ENCODE measurements at places on chromosomes 2 and 18.

DNA sequence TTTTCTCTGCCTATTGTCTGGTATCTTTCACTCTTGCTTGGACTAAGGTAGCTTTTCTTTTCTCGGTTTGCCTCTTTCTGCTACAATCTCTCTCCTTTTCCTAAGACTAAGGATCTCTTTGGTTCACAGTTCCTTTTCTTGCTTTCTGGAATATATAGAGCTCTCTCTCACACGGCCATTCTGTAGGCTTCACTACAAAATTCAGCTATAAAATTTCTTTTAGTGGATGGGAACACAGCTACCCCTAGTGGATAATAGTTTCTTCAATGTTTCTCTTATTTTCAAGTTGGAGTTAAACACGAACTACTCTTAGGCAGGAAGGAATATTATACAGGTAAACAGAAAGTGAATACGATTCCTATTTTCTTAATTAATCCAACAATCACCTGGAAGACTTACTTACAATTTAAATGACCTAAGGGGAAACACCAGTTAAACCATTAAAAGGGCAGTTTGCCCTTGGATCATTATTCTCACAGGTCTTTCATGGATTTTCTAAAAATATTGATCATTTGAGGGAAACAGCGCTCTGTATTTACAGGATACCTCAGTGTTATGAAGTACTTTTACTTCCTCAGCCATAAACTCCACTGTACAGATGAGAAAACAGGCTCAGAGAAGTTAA, 140.5 kb downstream of the LRP2 start:
- no peak for DNase-seq

DNA sequence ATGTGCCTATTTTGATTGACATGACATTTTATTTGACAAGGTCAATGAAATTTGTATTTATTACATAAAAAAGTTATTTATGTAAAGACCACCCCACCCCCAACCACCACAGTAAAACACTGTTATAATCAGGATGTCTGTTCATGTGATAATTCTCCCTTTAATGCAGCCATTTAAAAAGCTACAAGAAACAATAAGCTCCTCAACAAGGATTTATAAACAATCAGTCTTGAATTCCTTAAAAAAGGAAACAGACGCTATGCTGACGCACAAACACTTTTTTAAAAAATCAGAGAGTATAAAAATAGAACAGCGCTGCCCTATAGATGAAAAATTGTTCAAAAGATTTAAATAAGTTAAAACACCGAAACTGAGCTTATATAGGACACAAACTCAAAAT, 102.2 kb downstream of the SOS1 start:
- DNase-seq: no peak

- peak; percentile 50 for DNase-seq
These were observed 115.6 kb upstream of the RMDN2 start for GRCh38 chr2:37809525-37809924.

DNA sequence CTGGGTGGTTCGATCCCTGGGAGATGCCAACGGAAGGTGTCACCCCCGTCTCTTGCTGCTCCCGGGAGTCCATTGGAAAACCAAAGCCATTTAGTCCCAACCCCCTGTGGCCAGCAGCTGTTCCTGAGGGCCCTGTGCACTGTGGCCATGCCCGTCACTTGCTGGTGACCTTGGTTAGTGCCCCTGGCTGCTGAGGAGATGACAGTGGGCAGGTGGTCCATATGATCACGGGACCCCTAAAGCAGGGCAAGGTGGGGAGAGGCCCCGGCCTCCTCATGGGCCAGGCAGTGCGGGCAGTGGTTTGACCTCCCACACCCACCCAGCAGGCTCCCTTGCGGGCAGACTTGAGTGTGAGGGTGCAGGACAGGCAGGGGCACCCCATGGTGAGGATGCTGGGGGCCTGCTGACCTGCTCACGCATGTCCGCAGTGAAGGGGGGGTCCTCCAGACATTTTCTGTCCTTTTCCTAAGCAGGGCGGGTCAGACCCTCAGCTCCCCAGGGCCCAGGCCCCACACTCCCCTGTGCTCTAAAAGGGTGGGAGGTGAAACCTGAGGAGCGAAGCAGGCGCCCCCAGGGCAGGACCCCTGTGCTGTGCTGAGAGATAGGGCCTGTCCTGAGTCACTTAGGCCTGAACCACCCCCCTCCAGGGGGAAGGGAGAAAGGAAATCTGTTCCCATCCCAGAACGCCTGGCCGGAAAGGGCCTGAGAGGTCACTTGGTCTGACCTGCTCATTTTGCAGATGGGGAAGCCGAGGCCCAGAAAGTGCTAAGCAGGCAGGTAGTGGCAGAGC, 6.8 kb downstream of the ITM2C start:
- DNase-seq: no peak

DNA sequence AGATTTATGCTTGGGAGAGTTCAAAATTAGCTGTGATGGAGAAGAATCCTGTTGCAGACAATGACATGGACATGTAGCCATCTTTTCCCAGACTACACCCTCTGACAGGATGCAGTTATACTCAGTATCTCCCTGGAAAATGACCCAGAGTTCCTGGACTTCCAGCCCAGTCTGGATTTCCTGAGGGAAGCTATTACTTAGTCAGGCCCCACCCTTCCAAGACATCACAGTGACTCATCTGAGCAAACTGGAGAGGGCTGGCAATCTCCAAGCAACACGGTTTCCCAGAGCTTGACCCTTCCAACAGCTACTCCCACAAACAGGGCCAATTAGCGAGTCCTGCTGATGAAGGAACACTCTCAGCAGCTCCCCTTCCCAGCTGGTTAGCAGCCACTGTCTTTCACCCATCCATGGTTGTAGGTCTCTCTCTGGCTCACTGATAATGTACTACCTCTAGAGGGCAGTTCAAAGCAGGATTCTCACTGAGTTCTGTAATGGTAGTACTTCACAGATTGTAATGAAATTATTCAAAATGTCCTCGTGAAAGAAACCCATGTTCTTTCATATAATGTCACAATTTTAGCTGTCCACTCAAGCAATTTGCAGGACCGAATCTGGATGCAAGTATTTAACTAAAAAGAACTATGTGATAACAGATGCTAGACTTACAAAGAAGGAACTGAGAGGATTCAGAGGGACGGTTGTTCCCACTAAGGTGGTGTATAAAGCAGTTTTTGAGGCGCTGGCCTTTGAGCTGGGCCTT, 110.2 kb downstream of the MDH1 start:
- peak; percentile 66 for DNase-seq

- no peak for DNase-seq
These were observed 50.8 kb upstream of the ITGA6 start for GRCh38 chr2:172376505-172377125.

GRCh38 chr18:32349728-32350395, 120.8 kb downstream of the GAREM1 start:
- peak; percentile 83 for DNase-seq

DNA sequence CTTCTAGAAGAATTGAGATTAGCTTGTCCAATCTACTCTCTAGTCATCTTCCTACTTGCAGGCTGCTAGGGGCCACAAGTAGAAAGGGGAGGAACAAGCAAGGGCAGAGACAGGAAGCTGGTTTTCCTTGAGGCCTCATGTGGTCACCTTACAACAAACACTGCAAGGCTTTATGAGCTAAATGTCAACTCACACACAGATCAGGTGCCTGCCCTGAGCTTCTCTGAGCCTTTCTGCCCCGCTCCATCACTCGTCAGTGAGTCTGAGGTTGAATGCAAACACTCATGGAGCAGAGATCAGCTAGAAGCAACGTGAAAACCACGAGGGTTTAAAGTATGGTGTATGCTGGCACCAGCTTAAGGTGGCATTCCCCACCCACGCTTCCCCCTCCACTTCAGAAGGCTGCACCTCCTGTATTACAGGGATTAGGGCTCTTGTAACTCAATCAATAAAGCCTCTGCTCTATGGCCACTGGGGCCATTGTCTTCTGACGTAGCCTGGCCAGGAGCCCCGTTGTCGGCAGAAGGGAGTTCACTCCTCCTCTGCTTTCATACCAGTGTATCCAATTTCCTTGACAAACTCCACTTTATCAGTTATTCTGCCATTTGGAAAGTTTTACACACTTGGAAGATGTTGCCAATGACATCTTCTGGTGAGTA, 5.4 kb upstream of the CRYGC start:
- no peak for DNase-seq

DNA sequence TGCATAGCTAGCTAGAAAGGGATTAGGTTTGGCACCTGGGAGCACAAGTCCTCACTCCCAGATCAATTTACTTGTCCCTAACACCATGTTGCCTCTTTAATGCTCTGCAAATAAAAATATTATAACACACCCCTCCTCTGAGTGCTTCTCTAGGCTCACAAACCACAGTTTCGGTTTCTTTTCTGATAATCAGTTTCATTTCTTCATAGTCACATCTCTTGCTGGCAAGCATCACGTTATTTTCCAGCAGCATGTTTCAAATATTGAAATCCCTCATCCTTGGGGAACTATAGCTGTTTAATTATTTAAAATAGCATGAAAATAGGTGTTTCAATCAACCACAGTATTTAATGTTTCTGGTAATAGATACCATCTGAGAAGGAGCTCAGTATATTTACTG, 13.9 kb upstream of the SMCHD1 start:
- no peak for DNase-seq

GRCh38 chr18:6056171-6056910, 161.0 kb upstream of the TMEM200C start:
- no peak for DNase-seq

DNA sequence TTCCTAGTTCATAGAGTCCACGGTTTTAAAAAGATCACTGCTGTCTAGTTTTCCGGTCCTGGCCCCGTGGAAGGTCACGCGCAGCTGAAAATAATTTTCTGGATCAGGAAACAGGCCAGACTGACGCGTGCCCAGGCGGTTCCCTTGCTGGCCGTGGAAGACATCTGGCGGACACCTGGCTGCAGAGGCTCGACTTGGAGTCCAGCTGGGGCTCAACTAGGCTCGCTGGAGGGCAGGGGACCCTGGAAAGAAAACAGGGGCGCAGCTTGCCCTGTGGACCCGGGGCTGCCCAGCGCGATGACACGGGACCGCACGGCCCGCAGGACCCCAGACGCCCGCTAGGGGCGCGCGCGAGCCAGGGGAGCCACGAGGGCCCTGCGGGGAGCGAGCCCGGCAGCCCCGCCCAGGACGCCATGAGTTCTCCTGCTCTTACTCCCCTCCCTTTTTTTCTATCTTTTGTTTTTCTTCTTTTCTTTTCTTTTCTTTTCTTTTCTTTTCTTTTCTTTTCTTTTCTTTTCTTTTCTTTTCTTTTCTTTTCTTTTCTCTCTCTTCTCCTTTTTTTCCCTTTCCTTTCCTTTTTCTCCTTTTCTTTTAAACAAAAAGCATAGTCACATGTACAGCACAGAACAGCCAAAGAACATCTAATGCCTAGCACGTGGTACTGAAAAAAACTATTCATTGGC, 43.2 kb upstream of the UBE2F start:
- peak; percentile 44 for DNase-seq

DNA sequence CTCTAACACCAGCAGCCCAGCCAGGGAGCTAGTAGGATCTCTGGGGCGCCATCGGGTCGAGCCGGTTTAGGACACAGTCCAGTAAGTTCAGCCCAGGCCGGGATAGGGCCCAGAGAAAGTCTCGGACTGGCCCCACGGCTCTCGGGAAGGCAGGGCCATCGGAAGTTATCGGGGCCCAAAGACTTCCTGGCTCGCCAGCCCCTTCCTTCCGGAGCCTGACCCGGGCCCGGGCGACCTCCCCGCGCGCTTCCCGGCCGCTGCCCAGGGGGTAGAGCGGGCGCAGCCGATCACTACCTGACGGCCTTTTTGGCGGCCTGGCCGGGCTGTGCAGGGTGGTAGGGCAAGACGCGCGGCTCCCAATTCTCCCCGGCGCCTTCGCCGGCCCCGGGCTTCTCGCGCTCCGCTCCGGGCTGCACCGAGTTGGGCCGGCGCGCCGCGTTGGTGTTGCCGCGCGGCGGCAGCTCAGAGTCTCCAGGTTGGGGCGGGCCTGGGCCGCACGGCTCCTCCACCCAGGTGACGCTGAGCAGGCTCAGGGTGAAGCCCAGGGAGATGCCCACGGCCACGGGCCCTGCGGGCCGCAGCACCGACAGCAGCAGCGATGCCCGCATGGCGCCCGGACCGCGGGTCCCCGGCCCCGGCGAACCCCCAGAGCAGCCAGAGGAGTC, 546 bp downstream of the CHPF start:
- DNase-seq: no peak

GRCh38 chr2:70643715-70644114, 90.1 kb upstream of the TGFA start:
- DNase-seq: no peak

DNA sequence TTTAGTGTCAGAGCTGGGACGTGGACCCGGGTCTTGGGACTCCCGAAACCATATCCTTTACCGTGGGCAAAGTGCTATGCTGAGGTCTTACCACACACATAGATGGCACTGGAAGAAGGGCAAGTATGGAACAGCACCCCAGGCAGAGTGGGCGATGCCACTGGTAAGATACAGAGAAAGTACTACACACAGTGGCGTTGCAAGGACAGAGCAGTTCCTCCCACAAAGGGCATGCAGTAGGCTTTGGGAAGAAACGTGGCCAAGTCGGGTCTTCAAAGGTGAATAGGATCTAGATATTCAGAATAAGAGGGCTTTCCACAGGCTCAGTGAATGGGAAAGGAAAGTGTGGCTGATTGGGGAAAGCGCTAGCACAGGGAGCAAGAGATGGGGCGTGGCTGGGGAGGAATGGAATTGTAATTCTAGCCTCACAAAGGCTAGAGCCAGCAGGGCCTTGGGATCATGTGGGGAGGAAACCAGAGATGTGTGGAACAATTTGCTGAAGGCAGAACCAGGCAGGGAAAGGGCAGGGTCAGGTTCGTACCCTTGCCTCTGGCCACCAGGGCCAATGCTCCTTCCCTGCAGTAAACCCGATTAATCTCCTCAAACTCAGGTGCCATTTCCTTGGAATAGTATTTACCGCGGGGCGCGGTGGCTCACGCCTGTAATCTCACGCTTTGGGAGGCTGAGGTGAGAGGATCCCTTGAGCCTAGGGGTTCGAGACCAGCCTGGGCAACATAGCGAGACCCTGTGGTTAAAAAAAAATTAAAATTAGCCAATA, 36.0 kb downstream of the PCBP1 start:
- DNase-seq: no peak

- no peak for DNase-seq
These were observed 99.1 kb downstream of the HRH4 start for GRCh38 chr18:24559526-24559925.

DNA sequence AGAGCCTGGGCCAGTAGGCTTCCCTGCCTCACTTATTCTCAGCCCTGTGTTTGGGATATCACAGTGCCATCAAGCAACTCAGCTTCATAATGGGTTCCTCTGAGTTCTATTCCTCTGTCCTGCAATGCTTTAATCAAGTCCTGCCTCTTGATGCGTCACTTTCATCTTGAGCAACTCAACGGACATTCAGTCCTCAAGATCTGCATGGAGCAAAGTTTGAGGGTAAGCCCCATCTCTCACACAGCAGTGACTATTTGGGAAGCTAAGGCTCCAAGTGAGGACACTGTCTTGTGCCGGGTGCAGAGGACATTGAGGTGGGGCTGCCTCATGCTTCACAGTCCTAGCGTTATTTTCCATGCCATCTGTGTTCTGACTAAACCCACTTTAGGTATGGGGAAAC, 50.9 kb upstream of the PLB1 start:
- DNase-seq: no peak

- DNase-seq: no peak
These were observed 142.7 kb downstream of the NCKAP5 start for GRCh38 chr2:133425612-133426011.

- no peak for DNase-seq
These were observed 78.8 kb downstream of the ZNF804A start for GRCh38 chr2:184677171-184677570.

Data from amniotic stem cell (primary cell).